ENCODE measurements at places on chromosomes 3 and 15.

- DNase-seq, result no peak
These were observed 19.9 kb downstream of the TTC21A start for GRCh38 chr3:39127269-39127907.

DNA sequence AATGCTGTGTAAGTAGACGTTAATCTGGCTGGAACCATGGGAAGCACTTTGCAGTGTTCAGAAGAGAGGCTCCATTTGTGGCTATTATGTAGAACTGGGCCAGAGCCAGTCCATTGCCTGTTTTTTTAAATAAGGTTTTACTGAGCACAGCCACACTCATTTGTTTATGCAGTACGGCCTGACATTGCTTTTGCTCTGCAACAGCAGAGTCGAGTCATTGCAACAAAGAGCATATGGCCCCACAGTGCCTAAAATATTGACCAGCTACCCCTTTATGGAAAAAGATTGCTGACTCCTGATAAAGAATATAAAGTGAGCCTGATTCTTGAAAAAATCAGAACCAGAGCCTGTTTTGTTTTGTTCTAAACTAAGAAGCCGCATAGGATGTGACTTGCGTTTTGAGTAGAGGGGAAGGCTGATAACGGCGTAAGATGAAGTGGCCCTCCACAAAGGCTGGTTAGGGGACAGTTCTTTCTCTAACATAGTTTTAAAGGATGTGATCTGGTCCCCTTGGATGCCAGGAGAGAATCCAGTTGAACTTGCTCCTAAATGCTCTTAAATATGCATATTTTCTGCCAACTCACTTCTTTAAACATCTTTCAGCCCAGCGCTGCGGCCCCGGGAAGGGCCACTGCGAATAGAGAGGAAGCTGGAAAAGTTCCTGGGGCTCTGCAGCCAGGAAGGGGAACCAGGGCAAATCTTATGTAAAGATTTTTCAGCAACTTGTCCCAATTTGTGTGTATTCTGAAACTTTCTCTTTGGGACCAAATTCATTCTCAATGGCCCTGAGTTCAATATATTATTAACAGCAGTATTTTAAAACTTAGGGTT, 64.5 kb downstream of the GLDN start:
- peak; percentile 12 for DNase-seq

- DNase-seq, result no peak
These were observed 23.4 kb downstream of the CHRNA7 start for GRCh38 chr15:32053719-32054118.

GRCh38 chr3:68018275-68018674, 363.9 kb upstream of the SUCLG2 start:
- DNase-seq, result peak; percentile 1

DNA sequence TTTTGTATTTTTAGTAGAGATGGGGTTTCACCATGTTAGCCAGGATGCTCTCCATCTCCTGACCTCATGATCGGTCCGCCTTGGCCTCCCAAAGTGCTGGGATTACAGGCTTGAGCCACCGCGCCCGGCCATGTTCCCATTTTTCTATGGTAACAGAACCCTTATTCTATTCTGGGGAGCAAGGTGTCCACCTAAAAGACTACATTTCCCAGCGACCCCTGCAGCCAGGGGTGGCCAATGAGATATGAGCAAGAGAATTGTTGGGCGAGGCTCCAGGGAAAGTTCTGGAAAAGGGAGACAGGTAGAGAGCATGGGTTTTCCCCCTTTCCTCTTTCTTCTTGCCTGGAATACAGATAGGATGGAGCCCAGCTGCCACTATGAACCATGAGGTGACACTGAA, 96.9 kb downstream of the LINGO1 start:
- no peak for DNase-seq

- no peak for DNase-seq
These were observed 52.8 kb downstream of the CDIN1 start for GRCh38 chr15:36632226-36632625.

- no peak for DNase-seq
These were observed 167.3 kb downstream of the SLCO3A1 start for GRCh38 chr15:92020804-92021203.

GRCh38 chr3:117798221-117798620, 1088.6 kb downstream of the TUSC7 start:
- no peak for DNase-seq

GRCh38 chr3:142315083-142315482, 89.7 kb upstream of the GK5 start:
- no peak for DNase-seq

DNA sequence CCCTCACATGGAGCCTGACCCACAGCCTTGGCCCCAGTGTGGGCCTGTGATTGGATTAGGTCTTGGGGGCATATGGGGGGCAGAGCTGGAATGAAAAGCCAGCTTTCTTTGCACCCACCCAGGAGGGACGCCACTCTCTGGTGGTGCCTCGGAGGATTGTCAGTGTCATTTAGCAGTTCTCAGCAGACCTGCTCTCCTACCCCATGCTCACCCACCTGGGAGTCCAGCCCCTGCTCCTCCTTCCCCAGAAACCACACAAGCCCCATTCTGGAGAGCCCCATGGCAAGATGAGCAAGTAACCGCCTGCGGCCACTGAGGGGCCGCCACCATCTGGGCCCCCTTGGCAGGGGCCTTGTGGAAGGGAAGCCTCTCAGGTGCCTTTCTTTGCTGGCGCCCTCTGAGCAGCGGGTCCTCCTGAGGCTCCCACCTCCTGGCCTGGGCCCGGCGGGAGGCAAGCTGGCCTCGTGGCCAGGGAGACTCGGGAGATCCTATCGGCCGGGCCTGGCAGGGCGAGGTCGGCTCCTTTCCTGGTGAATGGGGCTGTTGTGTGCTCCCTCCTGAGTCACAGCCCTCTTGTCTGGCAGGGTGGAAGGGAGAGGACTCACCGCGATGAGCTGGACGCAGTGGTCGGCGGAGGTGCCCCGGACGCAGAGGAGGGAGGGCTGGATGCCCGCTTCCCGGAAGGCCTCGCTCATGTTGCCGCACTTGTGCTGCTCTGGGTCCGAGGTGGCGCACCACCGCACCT, 2.3 kb downstream of the MELTF start:
- DNase-seq, result no peak

DNA sequence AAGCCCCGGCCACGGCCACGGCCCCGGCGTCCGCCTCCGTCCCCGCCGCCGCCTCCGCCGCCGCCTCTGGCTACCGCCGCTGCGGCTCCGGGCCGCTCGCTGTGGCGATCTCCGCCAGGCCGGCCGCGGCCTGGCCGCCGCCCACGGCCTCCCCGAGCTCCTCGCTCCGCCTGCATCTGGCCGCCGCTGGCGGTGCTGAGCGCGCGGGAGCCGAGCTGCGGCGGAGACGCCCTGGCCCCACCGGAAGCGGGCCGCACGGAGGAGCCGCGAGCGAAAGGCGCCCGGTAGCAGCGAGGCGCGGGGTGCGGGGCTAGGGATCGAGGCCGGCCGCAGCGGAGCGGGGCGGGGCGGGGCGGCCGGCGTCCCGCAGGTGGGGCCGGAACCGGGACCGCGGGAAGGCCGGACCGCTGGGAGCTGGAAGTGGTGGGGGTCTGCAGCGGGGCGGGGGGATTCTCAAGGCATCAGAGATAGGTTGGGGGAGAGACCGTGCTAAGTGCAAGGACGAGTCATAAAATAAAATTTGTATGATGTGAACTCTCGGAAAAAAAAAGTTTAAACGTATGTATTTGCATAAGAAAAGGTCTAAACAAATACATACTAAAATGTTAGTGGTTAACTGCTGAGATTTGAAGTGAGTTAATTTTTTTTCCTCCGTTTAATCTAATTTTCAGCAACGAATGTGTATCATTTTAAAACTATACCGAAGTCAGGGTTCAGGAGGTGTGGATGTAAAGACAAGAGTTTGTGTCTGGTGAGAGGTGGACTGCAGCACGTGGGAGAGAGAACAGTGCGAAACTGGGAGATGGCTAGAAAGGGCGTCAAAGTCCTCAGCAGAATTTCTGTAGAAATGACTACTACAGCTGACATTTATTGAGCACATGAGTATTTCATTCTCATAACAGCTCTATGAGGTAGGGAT, at the start of gene AVEN:
AVEN (minus strand) TSS at position 334 of the 919 bp plus-strand sequence; CDS start at position 176, 158 bp downstream.
- DNase-seq, result peak; percentile 77

- DNase-seq, result no peak
These were observed 28.1 kb downstream of the KCNAB1 start for GRCh38 chr3:156148345-156148945.

DNA sequence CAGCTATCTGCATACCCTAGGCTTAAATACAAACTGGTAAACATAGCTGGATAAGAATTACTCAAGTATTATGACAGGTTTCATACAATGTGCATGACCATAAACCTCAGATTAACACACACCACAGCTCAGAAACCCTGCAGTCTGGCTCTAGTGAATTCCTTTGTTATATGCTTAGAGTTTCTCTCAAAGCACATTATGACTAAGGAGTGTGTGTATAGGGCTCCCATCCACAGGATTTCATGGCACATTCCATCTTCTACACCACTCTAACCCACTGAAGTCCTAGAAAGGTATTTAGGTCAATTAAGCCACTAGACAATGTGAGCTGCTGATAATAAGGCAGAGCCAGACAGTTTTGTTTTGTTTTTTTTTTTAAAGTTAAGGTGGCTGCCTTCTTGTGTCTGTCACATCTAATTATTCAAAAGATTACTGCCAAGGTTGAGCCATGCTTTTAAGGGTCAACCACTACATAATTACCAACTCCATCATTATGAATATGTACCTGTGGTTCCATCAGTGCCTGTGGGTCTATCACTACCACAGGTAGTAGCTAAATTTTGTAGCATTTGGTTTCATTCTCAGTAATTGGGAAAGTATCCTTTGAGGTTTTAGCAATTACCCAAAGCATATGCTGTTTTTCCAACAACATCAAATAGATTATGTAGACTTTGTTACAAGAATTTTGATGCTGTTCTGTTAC, 107.0 kb downstream of the ALCAM start:
- DNase-seq, result peak; percentile 2

DNA sequence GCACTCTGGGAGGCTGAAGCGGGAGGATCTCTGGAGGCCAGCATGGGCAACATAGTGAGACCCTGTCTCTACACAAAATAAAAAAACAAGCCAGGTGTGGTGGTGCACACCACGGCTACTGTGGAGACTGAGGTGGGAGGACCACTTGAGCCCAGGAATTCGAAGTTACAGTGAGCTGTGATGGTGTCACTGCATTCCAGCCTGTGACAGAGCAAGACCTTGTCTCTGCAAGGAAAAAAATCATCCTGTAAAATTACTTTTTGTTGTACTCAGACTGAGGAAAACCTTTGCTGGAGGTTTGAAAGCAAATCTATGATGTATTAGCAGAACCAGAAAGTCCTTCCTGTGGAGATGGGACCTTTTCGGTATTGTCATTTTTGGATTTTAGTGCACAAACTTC, 63.3 kb downstream of the ATP1B3 start:
- no peak for DNase-seq

Data from hematopoietic multipotent progenitor cell treated with erythropoietin and hydrocortisone succinate and interleukin-3 and kit ligand, for 4 days (in vitro differentiated cells).